Fibroblast of the aortic adventitia (primary cell): ENCODE measurements at places on chromosomes 6 and 20.
A peak's percentile ranks its signal among the peaks of the same experiment; 100 is the strongest.

- DNase-seq = peak; percentile 75
Observed at GRCh38 chr6:25389471-25389870, 110.3 kb downstream of the CARMIL1 start.

- DNase-seq = no peak
Observed at GRCh38 chr6:81801489-81801888, 49.0 kb upstream of the TENT5A start.

DNA sequence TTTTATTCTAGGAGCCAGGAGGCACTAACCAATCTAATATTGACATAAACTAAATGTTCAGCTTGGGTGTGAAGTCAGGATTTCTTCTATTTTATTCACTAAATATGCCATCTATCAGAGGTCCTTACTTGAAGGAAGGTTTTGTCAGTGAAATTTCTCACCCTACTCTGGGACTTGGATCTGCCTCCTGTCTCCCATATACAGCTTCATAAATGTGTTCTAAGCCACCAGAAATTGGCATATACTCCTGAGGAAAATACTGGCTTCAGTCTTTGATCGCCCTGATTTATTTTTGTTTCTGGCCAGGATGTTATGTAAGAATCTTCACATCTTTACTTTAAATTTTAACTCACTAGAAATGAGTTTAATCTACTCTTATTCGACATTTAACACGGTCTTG is 647.7 kb downstream of the C6orf118 start:
- no peak for DNase-seq

DNA sequence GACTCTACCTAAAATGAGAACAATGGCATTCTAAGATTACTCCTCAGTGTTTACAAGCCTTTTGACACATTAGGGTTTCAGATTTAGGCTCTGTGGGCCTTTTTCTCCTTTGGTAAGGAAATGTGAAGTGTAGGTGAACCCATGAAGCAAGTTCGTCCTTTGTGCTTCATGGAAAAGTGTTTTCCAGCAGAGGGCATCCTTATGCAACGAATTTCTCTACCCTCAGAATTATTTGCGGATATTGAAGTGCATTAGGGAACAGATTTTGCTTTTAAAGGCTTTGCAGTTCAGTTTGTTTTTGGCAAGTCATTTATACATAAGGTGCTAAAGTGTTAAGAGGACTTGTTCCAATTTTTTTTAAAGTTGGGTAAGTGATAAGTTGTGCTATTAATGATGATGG is 55.7 kb upstream of the FERMT1 start:
- DNase-seq = peak; percentile 63

DNA sequence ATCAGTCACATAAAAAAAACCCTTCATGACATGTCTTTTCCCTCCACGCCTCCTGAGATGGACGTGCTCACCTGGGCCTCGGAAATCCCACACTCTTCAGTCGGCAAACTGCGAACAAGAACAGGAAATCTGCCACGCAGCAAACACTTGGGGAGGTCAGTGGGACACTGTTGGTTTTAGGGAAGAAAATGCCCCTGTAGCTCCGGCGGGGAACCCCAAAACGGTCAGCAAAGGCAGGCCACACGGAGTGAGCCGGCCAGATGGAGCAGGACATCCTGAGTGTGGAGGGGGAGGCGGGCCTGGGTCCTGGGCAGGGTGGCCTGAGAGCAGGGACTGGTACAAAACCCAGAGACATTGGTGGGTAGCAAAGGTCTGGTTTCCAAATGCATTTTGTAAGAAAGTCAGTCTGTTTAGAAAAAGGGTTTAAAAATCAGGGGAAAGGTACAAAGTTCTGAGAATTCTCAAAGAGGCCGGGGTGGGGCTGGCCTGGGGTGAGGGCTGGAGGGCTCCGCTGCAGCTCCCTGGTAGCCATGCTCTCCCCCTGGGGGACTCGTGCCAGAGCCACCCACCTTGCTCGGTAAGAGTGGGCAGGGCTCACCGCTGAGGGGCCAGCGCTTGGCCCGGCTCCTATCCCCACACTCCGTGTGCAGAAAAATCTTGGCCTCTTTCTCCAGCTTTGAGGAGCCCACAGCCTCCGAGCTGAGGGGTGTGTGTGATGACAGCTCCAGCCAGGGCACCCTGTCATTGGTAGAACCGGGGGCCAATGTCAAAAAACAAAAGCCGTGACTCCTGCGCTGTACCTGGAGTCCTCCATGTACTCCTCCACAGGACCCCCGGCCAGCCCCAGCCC is 5.2 kb downstream of the SLC2A4RG start:
- no peak for DNase-seq

DNA sequence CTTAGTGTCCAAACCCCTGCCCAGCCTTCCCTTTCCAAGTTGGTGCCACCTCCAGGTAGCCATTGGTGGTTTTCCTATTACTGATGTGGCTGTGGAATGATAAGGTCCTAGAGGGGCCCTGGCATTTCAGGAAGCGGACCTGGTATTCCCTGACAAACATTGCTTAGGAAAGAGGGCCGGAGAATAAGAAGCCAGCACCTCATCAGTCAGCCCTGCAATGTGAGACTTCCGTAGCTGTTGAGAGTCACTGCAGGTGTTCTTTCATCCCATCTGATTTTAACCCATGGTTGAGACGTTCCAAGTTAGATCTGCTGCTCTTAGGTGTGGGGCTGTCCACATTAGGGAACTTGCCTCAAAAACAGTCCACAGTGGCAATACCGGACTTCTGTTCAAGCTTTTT is 14.8 kb upstream of the NPEPL1 start:
- no peak for DNase-seq

- DNase-seq = no peak
Observed at GRCh38 chr6:147434516-147434915, 74.0 kb upstream of the SAMD5 start.

- DNase-seq = no peak
Observed at GRCh38 chr6:39217177-39217864, 12.0 kb downstream of the KCNK5 start.

GRCh38 chr6:137776786-137777686 is 90.0 kb upstream of the TNFAIP3 start:
- peak; percentile 46 for DNase-seq

GRCh38 chr20:53609491-53610445 is 16.1 kb upstream of the ZNF217 start:
- DNase-seq = no peak

DNA sequence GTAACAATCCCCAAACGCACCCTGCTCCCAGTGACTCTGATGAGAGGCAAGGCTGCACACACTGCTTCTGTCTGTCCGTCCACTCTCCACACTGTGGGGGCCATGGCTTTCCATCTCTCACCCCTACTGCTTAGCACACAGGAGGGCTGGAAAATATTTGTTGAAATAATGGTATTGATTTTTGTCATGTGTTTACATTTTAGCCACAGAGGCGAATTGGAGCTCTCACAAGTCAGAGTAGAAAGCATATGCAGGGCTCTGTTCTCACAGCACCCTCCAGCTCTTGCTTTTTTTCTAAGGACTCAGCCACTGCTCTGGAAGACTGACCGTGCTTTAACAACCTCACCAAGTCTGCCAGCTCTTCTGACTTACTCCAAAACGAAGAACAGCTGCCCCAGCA is 273.8 kb downstream of the GMDS start:
- DNase-seq = peak; percentile 7

DNA sequence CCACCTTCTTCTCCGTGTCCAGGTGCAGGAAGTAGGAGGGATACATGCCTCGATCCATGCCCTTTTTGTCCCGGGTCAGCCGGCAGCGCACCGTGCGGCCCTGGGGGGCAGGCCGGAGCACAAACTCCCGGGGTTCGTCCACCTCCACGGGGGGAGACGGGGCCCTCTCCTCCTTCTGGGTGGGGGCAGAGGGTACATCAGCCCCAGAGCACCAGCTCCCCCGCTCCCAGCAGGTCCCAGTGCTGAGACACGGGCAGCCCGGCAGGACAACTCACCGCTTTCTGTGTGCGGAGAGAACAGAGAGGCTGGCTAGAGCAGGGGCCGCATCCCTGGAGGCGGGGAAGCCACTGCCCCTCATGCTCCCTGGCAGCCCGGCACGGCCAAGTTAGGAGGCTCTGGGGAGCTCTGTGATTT is 6.7 kb downstream of the TULP1 start:
- no peak for DNase-seq
